Suppressor macrophage treated with lipopolysaccharide for 4 hours (primary cell): ENCODE measurements at places on chromosomes 6 and 20.

GRCh38 chr6:169499848-169500247 lies 202.0 kb downstream of the WDR27 start:
- DNase-seq = no peak

- DNase-seq = peak; percentile 75
These were observed 55.4 kb downstream of the RIPOR3 start for GRCh38 chr20:50635676-50636600.

DNA sequence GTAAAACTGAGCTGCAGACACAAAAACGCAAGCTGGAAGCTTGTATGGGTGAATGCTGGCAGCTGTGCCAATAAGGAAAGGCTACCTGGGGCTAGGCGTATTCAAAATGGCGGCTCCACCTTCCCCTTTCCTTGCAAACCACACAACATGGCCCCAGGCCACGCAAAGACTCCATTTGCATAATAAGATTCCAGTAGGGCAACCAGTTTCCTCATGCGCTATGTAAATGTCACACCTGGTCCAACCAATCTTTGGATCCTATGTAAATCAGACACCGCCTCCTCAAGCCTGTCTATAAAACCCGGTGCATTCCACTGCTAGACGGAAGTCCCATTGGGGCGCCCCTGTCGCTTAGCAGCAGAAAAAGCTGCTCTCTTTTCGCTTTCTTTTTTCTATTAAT lies 505.9 kb upstream of the BTBD3 start:
- DNase-seq = no peak

DNA sequence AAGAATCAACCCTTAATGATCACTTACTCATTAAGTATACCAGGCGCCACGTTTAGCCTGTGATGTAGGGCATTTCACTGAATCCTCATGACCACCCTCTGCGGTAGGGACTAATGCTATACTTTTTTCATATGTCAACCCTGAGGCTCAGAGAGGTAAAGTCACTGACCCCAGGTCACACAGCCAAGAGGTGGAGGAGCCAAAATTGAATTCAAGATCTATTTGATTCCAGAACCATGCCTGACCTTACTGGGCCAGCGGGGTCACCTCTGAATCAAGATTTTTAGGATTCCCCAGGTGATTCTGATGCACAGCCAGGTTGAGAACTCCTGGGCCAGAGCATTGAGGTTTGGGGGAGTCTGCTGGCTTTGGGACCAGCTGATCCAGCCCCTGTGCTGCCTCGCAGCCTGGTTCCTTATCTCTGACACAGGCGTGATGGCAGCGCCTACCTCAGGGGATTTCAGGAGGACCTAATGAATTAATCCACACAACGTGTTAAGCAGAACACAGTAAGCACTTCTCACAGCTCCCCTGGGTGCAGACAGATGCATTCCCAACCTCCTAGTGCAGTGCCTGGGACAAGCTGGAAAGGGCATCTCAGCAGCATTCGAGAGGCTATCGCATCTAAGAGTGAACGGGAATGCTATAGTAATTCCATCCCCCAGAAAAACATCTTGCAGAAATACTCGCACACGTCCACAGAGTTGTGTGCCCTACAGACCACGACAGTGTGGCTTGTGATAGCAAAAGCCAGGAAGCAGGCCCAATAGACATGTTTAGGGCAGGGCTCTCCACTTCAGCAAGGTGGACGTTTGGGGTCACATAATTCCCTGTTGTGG lies 101.4 kb upstream of the PTPN1 start:
- no peak for DNase-seq

DNA sequence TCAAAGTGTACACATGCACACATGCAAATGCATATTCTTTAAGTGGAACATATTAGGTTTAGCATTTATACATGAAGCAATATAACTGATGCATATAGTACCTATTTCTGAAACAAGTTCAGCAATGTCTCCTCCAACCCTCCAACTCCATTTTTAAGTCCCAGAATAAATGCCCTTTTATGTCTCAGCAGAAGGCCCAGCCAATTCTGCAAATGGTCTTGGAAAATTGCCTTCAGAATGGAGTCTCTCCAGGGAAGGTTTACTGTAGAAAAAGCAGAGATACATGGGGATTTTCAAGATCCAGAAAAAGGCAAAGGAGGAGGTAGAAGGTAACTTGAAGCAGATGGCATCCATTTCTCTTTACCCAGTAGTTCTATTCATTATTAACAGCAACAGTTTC lies 633.3 kb downstream of the MAFB start:
- no peak for DNase-seq

DNA sequence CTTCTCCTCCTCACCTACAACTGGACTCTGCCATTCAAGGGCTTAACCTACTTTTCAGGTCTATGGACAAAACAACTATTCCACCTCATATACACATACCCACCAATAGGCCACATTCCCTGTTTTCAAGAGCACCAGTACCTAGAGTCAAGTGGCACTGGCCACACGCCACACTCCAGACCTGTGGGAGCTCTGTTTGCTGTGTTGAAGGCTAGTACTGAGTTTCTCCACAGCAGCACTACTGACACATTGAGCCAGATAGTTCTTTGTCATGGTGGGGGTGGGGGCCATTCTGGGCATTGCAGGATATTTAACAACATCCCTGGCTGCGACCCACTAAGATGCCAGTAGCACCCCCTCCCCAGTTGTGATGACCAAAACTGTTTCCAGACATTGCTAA lies 84.1 kb downstream of the RALGAPA2 start:
- no peak for DNase-seq

DNA sequence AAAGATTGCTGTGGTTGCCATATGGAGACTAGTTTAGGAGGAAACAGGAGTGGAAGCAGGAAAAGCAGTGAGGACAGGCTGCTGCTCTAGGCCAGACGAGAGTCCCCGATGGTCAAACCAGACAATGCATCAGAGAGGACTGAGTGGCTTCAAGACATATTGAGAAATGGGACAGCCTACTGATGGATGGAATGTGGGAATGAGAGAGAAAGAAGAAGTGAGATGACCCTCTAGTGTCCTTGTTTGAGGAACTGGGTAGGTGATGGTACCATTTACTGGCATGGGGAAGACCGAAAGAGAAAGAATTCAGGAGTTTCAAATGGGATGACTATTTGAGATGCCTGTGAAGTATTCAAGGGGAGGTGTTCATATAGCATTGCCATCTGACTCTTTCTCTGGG lies 111.8 kb upstream of the LAMP5 start:
- DNase-seq = peak; percentile 77

- DNase-seq = peak; percentile 83
These were observed 13.7 kb downstream of the KLHL31 start for GRCh38 chr6:53651764-53652401.

- DNase-seq = no peak
These were observed 169.7 kb upstream of the TNFAIP3 start for GRCh38 chr6:137697267-137697938.

GRCh38 chr20:62010551-62011402 lies 54.9 kb downstream of the TAF4 start:
- DNase-seq = peak; percentile 62

DNA sequence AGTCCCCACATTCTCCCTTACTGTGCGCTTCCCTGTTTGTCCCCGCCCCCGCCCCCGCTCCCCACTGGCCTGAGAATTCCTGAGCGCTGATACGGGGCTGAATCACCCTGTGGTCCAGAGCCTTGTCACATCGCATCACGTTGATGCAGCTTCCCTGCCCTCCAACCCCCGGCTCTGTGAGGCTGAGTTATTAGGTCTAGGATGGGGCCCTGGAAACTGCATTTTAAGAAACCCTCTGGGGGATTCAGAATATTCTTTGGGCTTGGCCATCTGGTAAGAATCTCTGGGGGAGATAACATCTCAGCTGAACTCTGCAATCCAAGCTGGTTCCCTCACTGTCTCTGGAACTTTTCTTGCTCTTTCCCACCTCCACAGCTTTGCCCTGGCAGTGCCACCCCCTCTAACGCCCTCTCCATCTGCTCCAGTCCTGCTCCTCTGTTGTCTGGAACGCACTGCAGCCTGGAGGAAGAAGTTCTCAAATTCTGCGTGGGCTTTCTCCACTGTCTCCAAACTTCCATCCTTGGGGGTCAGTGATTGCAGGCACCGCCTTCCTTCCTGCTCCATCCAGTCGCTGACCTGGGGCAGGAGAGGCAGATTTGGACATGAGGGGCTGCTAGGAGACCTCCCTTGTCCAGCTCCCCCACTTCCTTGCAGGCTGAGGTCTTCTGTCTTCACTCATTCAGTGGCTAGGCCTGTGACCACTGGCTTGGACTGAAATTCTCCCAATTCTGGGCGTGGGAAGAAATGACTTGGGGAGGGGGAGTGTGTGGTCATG lies 42.6 kb downstream of the KIAA1755 start:
- peak; percentile 26 for DNase-seq

DNA sequence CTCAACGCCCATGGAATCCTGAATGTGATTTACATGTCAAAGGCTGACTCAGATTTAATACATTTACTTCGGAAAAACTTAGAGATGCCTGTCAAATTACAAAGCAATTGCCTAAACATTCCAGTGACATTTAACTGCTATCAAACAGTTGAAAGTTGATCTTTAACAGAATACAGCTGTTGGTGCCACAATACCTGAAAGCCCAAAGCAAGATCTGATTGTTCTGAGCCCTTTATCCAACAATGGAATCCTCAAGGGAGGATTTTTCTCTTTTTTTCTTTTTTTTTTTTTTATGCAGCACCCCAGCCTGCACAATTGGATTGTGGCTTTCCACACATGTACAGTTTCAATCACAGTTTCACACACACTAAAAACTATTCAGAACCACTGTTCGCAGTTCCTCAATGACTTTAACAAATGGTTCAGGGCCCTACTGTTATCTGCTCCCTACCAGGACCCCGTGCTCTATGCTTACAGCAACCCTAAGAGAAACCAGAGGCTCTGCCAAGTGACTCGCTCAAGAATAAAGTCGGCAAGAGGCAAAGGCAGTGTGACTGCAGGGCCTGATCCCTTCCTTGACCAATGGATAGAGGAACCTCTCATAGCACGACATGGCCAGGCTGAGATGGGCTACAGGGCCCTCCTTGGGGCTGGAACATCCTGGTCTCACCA lies 33.3 kb downstream of the EPB41L2 start:
- DNase-seq = no peak

DNA sequence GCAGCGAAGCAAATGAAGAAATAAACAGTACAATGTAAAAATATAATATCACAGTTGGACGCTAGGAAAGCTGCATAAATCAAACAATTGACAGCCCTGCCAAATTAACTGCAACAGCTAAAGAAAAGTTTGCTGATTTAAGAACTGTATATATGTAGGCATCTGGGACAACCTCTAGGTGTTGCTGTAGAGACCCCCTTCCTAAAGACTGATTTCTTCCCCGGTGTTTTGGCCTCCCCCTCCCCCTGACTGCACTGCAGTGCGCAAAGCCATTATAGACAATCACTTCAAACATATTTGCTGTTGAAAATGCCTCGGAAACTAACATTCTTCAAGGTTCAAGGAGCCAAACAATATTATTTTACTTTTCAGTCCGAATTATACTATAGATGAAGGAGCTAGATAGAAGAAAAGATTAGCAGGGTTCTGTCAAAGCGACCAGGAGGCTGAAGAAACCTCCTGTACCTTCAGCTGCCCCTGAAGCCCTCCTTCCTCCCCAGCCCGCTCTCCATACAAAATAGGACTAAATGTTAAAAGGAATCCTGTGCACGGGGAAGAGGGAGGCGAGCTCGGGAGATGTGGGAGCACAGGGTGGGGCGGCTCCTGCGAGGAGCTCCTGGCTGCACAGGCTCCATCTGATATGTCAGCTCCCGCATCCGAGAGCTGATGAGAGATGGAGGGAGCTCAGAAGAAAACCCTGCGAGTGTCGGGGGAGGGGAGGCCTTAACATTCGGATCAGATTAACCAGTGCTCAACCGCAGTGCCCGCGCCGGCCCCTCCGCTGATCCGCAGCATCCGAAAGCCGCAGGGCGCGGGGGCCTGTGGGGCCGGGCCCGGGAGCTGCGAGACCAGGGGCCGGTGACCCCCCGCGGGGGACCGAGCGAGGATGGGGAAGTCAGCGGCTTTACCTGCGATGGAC lies 822 bp downstream of the ELOVL4 start:
- DNase-seq = no peak
